HT-29 (cell line): ENCODE measurements at places on chromosomes 3 and 15. TPM values are rescaled to one million over a fixed set of nuclear protein-coding genes. Genes with fewer than 3 reads are reported as not detected.
A peak's percentile ranks its signal among the peaks of the same experiment; 100 is the strongest.

DNA sequence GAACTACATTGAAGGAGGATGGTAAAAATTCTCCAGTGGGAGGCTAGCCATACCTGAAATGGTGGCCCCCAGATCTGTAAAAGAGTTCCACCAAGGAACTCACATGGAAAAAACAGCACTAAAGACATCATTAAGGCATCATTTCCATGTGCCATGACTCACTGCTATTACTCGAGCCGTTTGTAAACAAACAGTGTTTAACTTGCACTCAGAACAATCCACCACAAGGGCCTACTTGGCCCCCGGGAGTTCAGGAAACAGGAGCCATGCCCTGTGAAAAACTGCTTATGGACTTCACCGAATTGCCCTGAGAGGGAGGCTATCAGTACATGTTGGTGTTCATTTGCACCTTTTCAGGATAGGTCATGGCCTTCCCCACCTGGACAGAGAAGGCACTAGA, 18.2 kb downstream of the CCR4 start:
- DNase-seq = no peak

DNA sequence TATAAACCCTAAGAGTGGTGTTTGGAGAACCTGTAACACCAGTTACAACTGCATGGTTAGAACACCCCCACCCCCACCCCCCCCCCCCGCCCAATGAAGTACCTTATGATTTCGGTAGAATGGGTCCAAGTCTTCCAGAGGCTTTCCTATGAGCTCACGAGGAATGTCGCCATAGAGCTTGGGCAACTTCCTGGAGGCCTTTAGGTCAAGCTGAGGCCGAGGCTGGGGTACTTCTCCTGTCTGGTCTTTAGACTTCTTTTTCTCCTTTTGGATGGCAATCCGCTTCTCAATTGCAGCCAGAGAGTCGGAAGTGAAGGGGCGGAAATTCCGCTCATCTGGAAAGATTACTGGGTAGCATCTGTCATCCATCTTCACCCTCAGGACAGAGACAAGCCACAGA, 101.8 kb downstream of the SCN11A start:
- no peak for DNase-seq

- DNase-seq = no peak
Observed at GRCh38 chr3:4476496-4476895, 9.4 kb upstream of the SUMF1 start.

DNA sequence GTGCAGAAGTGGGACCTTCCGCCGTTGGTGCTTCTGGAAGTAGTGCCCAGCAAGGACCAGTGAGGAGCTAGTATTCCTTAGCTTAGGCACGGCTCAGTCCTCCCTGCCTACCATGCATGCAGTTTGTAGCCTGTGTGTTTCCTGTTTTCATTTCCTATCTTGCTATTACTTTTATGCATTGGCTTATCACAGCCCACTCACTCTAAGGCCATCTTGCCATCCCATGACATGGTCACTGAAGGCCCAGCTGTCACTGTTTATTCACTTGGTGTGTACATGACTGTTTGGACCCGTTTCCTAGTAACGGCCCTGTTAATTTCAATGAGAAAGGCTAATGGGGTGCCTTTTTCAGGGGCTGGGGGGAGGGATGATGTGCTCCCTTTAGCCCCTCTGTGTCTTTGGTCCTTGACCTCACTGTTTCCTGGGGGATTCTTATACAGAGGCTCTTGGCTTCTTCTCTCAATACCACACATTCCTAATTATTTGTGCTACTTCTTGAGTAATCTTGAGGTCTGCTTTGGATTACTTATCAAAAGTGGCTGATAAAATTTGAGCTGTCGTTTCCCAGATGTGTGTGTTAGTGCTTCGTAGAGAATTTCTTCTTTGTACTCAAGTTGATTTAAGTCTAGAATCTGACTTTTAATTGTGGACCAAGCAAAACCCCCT, 24.5 kb upstream of the TRAK1 start:
- DNase-seq = peak; percentile 21

GRCh38 chr3:110656394-110657025, 415.1 kb upstream of the NECTIN3 start:
- peak; percentile 18 for DNase-seq

- DNase-seq = no peak
Observed at GRCh38 chr3:59503441-59503840, 453.6 kb upstream of the CFAP20DC start.

GRCh38 chr3:6861625-6862000, 698 bp downstream of the GRM7 start:
- DNase-seq = no peak

- DNase-seq = no peak
Observed at GRCh38 chr3:105899516-105899915, 30.7 kb upstream of the CBLB start.

GRCh38 chr3:113002679-113003078, 11.9 kb downstream of the GTPBP8 start:
- no peak for DNase-seq

- DNase-seq = no peak
Observed at GRCh38 chr3:182294256-182294655, 499.0 kb upstream of the ATP11B start.

- DNase-seq = no peak
Observed at GRCh38 chr3:42999212-42999611, 20.1 kb downstream of the GASK1A start.

DNA sequence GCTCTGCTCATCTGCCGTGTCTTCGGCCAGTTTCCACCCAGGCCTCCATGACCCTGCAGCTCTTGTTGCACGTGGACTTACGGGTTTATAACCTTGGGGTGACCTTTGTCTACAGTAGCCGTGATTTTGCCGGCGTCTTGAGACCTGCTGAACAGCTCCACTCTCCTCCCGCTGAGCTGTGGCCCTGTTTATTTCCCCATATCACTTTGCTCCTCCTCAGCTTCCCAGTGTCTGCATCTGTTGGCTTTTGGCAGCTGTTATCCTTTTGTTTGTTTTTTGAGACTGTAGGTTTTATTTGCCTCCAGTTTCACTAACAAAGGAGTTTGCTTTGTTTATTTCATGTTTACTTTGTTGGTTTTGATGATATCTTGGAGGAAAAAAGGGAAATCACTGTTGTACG, 29.3 kb upstream of the SLC28A1 start:
- peak; percentile 80 for DNase-seq

- DNase-seq = no peak
Observed at GRCh38 chr3:115022199-115022598, 124.9 kb downstream of the ZBTB20 start.

DNA sequence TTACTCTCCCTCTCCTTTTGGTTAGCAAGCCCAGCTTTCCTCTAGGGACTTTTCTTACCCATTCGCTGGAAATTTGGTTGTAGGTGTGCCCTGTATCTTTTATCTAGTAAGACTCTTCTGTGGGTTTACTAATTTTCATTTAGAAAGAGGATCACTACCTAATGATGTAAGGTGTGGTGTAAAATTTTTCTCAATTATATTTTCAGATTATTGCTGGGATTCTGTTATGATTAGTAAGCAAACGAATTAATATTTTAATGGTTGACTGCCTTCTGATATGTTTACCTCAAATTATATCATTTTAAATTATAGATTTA, 28.5 kb downstream of the PLCL2 start:
- DNase-seq = no peak

DNA sequence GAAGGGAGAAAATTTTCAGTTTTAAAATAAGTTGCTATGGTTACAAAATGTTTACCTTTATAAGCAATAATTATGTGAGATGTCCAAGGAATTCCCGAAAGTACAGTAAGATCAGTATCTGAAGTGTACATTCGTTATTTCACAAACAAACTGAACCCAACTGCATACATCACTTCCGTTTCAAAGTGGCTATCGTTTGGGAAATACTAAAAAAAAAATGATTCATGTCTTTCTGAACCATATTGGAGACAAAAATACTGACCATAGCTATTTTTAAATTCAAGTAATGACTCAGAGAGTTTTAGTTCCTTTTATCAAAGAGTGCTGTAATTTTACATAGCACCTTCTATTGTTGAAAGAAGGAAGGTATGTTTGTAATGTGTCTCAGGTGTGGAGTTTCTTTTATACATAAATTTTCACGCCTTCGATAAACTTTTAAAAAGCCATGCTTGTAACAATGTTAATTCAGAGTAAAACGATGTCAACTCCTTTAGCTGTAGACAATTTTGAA, 8.0 kb upstream of the ANKRD28 start:
- DNase-seq = no peak

Gene MUSTN1
- not detected in 2 replicates for total RNA-seq

Gene CACNA1D
- total RNA-seq = 17.1 and 25.3 TPM in 2 replicates

Gene GLDN
- total RNA-seq = 0.97 and 2.3 TPM in 2 replicates

Gene GHRL
- total RNA-seq = not detected in 2 replicates
